Activated T-helper 9 cell treated with anti-CD3 and anti-CD28 coated beads, Interleukin-2, amount 50 U/mL, for 16 hours (primary cell): ENCODE measurements at places on chromosomes 2 and 18.

DNA sequence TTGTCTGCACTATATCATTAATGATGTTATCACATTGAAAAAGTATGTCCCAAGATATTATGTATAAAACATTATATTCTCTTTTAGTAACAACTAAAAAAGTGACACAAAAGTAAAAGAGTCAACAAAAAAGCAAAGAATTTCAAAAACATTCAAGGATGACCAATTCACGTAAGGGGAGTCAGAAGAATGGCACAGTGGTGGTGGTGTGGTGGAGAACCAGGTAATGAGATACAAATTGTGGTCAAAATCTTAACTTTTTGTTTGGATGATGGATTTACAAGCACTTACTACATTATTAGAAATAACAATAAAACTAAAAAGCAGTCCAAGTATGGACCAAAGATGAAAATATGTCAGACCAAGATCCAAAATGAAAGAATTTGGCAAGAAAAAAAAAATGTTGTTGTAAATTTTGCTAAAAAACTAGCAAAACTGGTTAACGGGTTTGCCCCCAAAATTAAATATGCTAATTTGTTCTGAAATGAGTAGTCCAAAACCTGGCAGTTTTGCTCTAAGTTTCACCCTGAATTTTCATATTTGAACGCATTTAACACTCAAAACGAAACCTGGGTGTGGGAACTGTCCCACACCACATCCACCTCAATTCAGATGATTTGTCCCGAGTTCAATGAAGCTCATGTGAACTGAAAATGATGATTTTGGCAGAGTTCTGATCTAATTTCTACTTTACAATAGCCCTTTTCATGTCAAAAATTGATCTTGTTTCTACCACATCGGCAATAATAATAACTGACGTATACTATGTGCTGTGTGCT lies 135.8 kb downstream of the IKZF2 start:
- DNase-seq, result peak; percentile 4

DNA sequence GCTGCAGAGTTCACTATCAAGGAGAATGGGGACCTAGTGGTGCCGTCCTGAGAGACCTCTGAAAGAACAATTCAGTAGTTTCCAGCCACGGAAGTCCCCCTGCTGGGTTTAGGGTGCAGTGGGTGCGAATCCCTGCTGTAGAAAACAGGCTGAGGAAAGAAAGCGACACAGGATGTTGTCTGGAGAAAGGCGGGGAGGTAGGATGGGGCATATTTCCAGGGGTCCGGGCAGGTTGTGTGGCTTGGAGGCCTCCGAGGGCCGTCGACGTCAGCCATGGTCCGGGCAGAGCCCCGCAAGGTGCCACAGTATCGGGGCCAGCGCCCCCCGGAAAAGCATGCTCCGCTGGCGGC lies 807 bp upstream of the CREB1 start:
- peak; percentile 48 for DNase-seq

GRCh38 chr18:57710226-57710625 lies 88.6 kb upstream of the NARS1 start:
- DNase-seq, result no peak

DNA sequence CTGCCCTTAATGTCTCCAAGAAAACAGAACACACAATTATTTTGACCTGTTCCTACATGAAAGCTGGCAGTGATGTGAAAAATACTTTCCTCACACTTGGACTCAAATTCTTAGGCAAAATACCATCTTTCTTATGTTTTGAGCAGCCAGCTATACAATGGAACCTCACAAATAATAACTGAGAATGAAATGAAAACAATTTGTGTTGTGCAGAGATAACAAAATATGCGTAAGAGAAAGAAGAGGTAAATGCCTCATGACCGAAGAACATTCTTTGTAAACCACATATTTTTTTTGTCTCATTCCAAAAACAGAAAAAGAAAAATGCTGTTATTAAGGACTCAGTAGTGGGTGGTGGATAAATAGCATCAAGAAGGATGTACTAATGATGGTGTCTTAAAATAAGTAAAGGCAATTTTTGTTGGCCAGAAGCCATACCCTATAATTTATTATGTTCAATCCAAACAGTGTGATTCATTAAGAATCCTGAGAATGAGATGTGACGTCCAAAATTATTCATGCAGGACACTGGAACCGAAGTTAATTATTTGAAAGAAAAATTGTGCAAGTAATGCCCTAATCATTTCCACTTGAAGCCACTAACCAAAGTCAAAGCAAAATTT lies 193.0 kb upstream of the NETO1 start:
- DNase-seq, result no peak
